Mammary epithelial cell (primary cell): ENCODE measurements at places on chromosomes 7 and 10. TPM values are rescaled to one million over a fixed set of nuclear protein-coding genes. Genes with fewer than 3 reads are reported as not detected.

DNA sequence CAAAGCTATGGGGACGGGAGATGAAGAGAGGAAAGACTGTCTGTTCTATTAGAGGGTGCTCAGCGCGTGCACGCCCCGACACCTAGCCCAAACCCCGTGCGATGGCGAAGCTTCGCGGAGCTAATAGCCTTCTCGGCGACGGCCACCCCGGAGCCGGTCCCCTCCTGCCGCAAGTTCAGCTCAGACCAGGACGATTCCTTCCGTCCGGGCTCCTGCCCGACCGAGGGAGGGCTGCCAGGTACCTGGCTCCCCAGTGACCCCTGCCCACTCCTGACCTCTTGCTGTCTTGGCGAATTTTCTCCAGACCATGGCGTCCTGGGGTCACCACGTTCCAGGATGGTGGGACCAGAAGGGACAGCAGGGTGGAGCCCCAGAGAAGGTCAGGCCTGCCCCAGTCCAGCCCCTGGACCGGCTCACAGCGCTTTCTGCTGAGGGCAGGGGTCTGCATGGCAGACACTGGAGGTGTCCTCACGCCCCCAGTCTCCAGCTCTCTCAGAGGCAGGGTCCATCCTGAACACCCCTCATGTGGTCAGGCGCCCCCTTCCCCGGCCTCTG lies 36.7 kb downstream of the UNCX start:
- no peak for DNase-seq

DNA sequence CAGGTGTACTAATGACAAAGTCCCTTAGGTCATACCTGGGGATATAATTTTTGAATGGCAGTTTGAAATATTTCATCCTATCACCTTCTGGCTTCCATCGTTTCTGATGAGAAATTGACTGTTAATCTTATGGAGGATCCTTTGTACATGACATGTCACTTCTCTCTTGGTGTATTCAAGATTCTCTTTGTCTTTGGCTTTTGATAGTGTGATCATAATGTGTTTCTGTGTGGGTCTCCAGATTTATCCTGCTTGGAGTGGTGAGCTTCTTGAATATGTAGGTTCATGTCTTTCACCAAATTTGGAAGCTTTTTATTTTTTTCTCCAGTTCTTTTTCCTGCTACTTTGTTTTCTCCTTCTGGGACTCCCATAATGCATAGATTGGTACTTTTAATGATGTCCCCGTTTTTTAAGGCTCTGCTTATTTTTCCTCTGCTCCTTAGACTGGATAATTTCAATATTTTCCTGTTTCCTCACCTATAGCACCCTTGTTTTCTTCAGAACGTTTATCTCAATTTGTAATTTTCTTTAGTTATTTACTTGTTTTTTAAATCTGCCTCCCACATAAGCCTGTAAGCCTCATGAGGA lies 4.4 kb downstream of the RBM33 start:
- no peak for DNase-seq

DNA sequence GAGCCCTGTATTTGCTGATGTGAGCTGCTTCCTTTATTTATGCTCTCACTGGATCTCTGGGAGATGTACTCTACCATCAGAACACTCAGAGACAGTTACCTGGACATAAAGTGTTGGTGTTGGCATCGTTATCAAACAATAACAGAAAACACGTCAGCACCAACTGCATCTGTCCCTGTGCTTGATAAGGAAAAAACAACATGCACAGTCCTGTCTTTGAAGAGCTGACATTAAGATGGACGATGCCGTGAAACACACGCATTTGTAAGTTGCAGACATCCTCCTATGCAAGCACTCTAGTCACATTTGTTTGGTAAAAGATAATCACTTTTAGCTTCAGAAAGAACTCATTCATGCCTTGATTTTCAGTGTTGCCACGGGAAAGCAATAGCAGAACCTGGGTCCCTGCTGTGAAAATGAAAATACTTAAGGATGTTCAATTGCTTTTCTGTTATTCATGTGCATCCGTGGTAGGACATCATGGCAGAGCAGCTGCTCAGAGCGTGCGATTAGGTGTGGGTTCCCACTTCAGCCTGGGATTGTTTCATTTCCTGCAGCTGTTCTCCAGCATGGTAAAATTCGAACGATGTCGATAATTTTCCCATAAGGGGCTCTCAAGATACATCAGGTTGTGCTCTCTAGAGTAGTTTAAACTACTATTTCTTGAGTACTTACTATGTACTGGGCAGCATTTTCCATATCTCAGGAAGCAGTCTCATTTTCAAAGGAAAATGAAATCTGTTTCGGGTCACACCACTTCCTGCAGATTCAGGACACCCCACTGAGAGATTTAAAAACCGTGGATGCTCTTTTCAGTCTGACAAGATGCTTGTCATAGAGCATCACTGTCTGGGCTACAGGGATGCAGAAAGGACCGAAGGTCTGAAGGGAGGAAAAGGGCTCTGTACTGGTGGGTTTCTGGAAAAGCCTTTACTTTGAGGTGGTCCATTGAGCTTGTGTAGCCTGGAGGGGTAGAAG lies 248.7 kb downstream of the CAMK1D start:
- DNase-seq, result no peak

Gene DNAH11
- total RNA-seq, result 0.17 TPM

Gene HOXA3
- total RNA-seq, result 9.9 and 11.0 TPM in 2 replicates

Gene SSBP1
- total RNA-seq, result 163 and 214 TPM in 2 replicates

Gene TRIM73
- total RNA-seq, result 1.8 TPM

Gene TACR2
- total RNA-seq, result 0.37 TPM in 1 of 2 replicates, not detected in the other
